NCI-H446 treated with DMSO at 0.1 percent for 48 hours (cell line): ENCODE measurements at places on chromosomes 1 and 21.

DNA sequence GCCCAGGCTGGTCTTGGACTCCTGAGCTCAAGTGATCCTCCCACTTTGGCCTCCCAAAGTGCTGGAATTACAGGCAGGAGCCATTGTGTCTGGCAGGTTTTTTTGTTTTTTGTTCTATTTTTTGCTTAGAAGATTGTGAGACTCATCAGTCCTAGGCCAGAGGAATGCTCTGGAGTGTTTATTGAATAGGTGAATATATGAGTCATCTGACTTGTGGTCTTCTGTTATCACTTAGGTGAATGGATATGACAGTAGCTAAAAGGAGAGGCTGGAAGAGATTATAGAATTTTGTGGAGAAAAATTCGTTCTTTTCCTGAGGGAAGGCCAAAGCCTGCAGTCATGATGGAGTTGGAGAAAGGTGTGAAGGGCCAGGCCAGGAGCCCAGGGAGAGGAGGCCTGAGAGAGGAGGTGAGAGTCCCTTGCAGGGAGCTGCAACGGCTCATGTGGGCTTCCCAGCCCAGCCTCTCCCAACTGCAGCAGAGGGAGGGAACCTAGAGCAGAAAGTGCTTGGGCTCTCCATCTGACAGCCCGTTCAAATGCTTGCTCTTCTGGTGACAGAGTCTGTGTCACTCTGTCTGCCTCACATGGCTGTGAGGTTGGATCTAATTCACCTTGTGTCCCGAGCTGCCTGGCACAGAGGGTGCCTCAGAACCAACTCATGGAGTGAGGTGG is 31.6 kb upstream of the ACOT11 start:
- no peak for DNase-seq

DNA sequence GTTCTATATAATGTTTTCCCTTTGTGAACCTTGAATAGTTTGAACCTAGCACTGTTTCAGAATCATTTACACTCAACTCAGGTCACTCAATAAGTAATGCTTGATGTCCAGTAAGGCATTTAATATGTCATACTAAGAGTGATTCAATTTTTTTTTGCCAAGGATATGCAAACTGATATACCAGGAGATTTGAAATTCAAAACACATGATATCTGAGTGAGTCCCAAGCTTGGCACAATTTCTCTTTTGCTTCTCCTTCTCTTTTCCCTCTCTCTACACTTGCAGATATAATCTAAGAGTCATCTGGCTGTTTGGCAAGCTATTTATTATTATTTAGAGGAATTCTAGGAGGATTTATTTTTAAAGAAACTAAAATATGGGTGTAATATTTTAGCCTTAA is 61.6 kb upstream of the SPAG17 start:
- no peak for DNase-seq

DNA sequence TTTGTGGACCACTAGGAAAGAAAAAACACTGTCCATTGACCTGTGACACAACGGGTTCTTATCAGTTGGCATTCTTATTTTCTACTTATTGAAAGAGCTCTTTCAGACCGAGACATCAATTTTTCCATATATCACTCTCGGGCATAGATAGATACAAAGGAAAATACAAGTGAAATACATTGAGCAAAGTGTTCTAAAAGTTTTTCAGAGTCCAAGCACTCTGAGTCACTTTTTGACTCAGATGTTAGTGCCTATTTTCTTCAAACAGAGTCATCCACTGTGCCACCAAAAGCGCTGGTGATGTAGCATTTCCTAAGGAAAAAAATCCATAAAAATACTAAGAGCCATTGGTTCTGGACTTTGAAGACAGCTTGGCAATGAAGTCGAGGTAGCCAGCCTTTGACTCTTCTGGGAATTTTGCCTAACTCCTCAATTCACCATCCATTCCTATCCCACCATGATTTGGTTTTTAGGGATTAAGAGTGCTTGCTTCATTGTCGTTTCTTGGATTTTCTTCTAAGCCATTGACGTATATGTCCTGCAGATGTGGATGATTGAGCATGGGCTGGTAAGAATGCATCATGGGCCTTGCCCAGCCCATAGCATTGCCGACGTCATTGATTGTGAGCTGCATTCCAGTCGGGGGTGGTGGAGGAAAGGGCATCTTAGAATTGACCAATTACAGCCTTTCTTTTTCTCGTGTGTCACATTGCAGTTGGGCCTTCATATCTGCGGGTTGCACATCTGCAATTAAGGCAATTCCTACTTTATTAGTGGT is 10.6 kb downstream of the GALNT2 start:
- DNase-seq, result no peak

DNA sequence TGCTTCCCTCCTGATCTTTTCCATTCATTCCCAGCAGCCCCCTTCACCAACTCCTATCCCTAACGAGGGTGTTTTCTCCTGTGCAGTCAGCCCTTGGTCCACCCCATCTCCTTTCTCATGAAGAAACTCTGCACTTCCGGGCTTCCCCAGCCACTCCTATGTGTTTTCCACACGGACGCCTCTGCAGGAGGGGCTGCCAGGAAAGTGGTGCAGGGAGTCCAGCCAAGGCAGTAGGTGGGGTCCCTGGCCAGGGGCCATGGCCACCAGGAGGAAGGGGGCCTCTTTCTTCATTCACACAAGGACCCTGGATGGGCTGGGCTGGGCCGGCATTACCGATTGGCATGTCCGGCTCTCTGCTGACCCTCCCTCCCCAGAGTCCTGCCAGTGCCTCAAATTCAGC is 72.8 kb upstream of the EFHD2 start:
- DNase-seq, result no peak

GRCh38 chr1:16391411-16391810 is 24.4 kb downstream of the SZRD1 start:
- DNase-seq, result no peak

DNA sequence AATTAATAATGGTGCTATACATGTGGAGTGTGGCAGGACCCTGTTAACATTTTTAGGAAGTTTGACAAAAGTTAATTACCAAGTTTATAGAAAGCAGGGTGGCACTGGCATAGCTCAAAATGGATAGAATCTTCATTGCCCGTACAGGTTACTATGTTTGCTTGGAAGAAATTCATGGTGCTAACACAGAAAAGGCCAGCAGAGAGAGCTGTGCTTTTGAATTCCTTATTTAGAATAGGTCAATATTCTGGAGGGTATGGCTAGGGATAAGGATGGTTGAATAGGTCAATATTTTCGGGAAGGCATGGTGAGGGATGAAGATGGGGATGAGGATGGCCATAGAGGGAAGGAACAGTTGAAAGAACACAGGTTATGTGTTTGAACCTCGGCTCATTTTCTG is 345.1 kb downstream of the LMO4 start:
- DNase-seq, result no peak

DNA sequence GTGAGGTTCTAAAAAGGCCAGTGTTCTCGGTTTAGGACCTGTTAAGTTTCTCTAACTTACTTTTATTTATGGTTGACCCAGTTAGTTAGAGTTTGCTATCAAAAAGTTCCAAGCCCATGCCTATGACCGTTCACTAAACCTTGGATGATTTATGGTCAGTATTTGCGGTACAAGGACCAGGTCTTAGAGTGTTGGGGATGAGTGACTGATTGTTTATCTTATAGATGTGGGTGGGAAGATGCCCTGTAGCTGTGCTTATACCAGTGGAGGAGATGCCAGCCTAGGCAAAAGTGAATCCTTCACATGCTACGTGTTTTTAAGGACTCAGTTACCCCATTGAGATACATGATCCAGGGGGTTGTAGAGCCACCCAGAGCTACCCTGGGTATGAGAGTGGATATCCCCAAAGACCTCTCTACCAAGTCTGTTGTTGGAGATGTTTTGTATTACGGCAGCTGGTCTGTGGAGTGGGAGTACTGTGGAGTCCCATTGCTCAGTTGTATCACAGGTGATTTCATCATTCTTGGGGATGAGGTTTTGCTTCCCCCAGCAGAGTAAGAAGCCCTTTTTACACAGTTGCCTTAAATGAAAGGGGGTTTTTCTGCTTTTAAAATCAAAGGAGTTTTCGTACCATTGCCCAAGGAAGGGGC is 2.1 kb downstream of the SLC22A15 start:
- no peak for DNase-seq

DNA sequence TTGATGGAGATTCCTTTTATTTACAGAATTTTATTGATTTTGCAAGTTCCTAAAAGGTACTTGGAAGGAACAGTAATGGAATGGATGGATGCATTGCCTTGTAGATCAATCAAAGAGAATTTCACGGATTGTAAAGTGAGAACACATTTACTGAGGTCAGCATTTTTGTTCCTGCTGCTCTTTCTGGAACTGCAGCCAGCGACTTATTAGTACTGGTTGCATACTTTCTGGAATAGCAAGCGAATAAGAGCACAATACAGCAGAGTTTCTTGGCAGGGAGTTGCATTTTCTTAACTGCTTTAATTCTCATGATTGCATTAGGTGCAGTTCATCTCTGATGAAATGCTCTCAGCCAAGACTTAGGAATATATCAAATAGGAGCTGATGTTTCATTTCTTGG is 106.1 kb upstream of the CHODL start:
- peak; percentile 80 for DNase-seq

DNA sequence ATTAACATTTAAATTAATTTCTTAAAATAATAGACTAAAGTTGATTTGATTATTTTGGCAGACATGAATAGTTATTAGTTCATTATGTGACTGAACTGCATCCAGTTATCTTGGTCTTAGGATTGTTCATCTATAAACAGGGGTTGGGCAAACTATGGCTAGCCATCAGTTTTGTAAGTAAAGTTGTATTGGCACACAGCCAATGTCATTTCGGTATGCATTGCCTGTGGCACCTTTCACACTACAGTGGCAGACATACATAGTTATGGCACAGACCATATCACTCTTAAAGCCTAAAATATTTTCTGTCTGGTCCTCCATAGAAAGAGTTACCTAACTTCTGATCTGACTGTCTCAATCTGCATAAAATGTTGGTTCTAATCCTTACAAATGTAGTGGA is 27.2 kb downstream of the ADGRL2 start:
- no peak for DNase-seq

GRCh38 chr21:41433566-41433965 is 7.5 kb downstream of the MX1 start:
- DNase-seq, result no peak

GRCh38 chr21:43893536-43894205 is 28.6 kb downstream of the AGPAT3 start:
- DNase-seq, result no peak

DNA sequence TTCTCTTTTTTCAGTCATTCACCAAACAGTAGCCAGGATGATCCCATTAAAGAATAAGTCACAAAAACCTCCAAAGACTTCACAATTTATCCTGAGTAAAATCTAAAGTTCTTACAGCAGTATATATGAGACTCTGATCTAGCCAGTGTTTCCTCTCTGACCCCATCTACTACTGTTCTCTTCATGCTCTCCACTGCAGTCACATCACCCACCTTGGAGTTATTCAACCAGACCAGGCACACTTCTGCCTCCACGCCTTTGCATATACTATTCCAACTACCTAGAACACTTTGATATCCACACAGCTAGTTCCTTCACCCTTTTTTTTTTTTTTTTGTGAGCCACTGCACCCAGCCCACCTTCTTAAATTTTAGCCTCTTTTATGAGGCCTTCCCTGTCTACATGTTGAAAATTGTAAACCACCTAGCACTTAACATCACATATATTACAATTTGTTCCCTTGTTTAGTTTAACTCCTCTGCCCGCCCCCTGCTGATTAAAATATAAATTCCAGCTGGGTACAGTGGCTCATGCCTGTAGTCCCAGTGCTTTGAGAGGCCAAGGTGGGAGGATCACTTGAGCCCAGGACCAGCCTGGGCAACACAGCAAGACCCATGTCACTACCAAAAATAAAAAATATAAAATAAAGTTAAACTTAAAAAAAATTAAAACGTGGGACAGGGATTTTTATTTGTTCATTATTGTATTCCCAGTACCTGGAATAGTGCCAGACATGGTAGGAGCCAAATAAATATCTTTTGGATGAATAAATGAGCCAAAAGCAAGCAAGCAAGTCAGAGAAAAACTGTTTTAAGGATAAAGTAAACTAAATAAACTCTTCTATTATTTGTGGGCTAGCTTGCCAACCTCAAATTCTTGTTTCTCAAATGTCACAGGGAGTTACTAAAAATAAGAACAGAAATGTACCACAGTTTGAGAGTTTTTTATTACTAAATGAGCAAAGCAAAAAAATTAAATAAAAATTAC is 35.2 kb upstream of the MUTYH start:
- DNase-seq, result no peak

GRCh38 chr1:247370786-247371732 is 39.4 kb upstream of the ZNF496 start:
- no peak for DNase-seq

DNA sequence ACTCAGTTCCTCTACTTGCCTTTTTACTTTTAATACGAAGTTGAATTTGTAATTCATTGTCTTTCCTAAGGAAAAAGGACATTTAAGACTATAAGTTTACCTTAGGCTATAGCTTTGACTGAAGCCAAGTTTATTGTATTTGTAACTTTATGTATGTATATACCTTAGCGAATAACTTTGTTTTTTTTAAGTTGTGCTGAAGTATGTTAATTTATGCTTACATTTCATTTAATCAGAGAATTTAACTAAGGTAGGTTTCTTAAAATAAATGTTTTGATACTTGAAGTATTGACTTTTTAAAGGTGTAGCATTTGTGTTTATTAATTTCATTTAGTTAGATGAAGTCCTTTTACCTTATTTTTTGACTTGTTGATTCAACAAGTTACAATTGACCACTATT is 55.2 kb upstream of the TPTE start:
- DNase-seq, result no peak

DNA sequence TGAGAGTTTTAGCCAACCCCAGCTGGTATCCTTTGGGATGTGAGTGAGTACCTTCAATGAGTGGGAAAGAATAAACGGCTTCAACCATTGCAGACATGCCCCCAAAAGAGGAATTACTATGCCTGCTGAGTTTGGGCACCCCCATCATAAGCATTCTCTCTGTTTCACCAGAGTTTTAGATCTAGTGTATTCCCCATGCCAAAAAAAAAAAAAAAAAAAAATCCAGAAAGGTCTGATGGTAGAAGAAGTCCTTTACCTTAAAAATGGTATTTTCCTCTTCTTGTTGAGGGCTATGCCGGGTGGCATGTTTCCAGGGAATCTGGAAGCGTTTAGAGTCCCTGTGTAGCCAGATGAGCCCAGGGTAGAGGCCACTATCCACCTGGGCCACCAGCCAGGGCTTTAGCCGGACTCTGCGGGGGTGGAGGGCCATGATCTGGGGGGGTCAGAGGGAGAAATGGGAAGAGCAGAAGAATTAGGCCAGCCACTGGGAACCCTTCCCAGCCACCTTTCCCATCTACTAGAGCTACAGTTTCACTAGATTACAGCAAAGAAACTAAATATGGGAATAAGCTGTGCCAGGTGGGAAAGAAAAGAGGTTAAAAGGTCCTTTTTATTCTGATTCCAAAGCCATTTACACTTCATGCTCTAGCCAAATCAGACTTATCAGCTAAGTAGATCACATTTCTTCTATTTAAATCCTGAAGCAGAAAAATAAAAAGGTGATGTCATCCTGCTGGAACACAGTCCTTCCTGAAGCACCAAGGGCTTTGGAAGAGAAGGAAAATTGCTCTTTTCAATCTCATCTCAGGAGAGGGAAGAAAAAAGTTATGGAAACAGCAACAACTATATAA is 4.7 kb downstream of the IRF6 start:
- DNase-seq, result no peak

GRCh38 chr1:64304823-64305222 is 101.4 kb downstream of the UBE2U start:
- no peak for DNase-seq

GRCh38 chr1:15571266-15571665 is 13.6 kb downstream of the AGMAT start:
- no peak for DNase-seq

GRCh38 chr21:15277466-15277865 is 212.7 kb upstream of the NRIP1 start:
- no peak for DNase-seq
